A549 treated with Mapracorat at 1 μM for 4 hours (cell line): ENCODE measurements at places on chromosomes 1 and 21. TPM values are rescaled to one million over a fixed set of nuclear protein-coding genes. Genes with fewer than 3 reads are reported as not detected.

Gene SLC1A7
- not detected in 5 replicates for total RNA-seq

Gene DMBX1
- 0.63 to 1.2 TPM (median 0.94 TPM) in 5 replicates for total RNA-seq

Gene ZNF593
- total RNA-seq: 49.4 to 69.6 TPM (median 64.8 TPM) in 5 replicates

Gene KLF17
- total RNA-seq: 0.41 to 0.61 TPM (median 0.48 TPM) in 5 replicates

Gene PLPPR5
- total RNA-seq: not detected in 5 replicates
